ENCODE measurements at places on chromosomes 2 and 18. TPM values are rescaled to one million over a fixed set of nuclear protein-coding genes. Genes with fewer than 3 reads are reported as not detected.

The REG1A gene
- total RNA-seq: not detected

The DIPK1C gene
- not detected for total RNA-seq

The REG3A gene
- total RNA-seq: not detected

The ITPRIPL1 gene
- 2.8 TPM for total RNA-seq

The SLC23A3 gene
- total RNA-seq: 2.4 TPM

The EMILIN2 gene
- total RNA-seq: 9.3 TPM

The GNAL gene
- total RNA-seq: 5.9 TPM

The WDR35 gene
- total RNA-seq: 4.6 TPM

The PKDCC gene
- 164 TPM for total RNA-seq

The RAX gene
- total RNA-seq: not detected

The MYO1B gene
- total RNA-seq: 114 TPM

The TAF1B gene
- total RNA-seq: 15.6 TPM

The CNGA3 gene
- total RNA-seq: not detected

The FZD7 gene
- total RNA-seq: 63.1 TPM

The IL1F10 gene
- total RNA-seq: not detected

The PROKR1 gene
- not detected for total RNA-seq

The TUBB8B gene
- total RNA-seq: not detected

The LRRTM4 gene
- not detected for total RNA-seq

The CPSF3 gene
- total RNA-seq: 31.3 TPM

The CENPA gene
- total RNA-seq: 2.6 TPM

The ANTXR1 gene
- 207 TPM for total RNA-seq

All from chondrocyte (in vitro differentiated cells).